ENCODE measurements at places on chromosomes 6 and 20.

DNA sequence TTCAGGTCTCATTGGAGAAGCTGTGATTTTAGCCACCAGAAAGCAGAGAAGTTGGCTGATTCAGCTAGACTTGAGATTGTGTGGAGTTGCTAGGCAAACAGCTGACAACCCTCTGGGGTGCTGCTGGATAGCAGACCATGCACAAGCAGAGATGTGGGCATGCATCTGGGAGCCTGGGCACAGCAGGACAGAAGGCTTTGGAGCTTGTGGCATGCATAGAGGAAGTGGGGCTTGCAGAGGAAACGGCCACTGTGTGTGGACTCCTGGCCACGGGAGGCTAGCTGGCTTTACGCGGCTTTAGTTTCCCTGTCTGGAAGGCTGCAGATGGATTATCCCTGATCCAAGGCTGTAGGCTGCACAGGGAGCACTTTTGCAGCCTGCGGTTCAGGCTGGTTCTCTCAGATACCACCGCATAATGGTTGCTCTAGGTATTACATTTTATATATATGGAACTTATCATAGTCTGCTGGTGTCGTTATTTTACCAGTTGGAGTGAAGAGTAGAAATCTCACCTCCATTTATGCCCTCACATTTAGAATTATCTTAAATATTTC, 10.4 kb downstream of the ZNF831 start:
- DNase-seq, result no peak

- no peak for DNase-seq
These were observed 212.7 kb upstream of the AGPAT4 start for GRCh38 chr6:161486361-161487216.

DNA sequence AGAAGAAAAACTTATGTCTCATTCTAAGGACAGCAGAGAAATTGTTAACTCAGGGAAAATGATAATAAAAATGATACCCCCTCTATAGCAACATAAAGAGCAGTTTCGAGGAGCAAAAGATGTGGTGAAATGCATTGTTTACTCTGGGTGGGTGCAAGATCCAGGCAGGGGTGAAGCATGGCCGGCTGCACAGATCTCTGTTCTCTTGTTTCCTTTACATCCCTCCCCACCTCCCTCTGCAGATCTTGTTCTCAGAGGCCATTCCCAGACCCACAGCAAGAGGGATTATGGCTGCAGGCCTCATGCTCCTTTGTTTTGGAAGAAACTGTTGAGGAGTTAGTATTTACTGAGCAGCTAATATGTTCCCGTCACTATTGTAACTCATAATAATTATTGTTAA, 1.8 kb downstream of the BTN3A1 start:
- no peak for DNase-seq

- no peak for DNase-seq
These were observed 116.3 kb upstream of the EMILIN3 start for GRCh38 chr20:41482647-41483552.
